ENCODE measurements at places on chromosomes 11 and 22.

DNA sequence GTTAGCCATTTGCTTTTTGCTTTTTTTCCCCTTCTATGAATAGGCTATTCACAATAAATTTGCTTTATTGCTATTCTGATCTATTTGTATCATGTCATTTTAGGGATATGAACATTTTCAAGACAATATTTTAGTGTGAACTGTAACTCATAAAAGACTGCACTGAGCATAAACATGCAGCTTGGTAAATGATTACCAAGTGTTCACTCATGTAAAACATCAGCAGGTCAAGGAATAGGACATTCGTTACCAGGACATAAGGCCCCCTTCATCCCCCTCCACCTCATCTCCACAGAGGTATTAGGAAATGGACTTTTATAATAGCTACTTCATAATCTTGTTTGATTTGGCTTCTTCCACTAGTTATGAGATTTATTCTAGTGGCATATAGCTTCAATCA is 12.4 kb downstream of the NLRP14 start:
- DNase-seq, result no peak

- DNase-seq, result no peak
Measured at GRCh38 chr22:49136041-49136815, 691.4 kb downstream of the BRD1 start.

DNA sequence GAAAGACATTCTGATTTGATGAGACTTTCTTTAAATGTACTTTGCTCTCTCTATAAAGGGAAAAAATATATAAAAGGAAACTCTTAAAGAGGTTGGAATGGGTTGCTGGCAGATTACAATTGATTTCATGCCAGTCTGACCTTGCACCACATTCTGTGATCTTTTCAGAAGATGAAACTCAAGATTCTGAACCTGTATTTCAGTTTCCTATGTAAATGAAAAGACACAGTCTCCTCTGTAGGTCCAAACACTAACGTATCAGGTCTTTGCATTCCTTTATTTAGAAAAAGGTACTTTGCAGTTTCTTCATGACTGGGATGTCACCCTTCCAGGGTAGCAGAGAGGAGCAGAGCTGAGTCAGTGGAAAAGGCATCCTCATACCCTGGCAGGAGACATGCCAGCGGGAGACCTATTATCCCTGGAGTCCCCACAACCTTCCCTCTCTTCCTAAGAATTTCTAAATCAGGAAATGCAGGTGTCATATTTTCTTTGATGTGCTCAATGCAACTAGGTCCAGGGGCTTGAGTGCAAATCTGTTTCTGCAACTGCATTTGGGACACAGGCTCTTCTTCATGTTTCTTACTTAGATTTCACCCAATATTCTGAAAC is 282.6 kb downstream of the CADM1 start:
- no peak for DNase-seq

DNA sequence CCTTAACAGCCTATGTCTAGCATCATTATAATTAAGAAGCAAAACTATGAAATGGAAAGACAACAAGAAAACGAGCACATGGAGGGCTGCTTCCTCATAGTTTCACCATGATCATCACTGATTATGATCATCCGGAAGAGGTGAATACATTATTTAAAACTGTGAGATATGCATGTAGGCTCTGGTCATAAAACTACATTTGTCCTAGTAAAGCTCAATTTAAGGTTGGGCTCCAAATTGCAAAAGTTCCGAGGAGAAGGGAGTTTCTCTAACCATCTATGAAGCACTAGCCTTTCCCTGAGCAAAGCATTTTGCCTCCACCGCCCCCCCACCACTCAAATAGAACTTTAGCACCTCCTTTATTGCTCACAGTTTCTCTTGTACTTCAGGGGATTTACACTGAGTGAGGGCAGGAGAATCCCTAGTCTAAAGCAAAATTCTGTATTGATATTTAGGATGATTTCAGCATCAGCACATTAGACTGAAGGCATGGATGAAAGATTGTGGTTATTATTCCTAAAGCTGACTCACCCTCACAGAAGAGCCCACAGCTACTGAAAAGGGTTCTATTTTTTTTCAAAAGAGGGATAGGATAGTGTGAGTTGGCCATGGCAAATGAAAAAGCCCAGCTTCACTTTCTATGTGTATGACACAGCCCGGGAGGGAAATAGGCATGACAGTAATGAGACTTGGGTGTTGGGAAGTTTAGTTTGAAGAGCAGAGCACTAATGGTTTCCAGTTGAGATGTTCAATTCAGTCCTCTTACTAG is 203.4 kb downstream of the CADM1 start:
- DNase-seq, result no peak

GRCh38 chr22:38865201-38866023 is 6.6 kb downstream of the CBX6 start:
- no peak for DNase-seq

DNA sequence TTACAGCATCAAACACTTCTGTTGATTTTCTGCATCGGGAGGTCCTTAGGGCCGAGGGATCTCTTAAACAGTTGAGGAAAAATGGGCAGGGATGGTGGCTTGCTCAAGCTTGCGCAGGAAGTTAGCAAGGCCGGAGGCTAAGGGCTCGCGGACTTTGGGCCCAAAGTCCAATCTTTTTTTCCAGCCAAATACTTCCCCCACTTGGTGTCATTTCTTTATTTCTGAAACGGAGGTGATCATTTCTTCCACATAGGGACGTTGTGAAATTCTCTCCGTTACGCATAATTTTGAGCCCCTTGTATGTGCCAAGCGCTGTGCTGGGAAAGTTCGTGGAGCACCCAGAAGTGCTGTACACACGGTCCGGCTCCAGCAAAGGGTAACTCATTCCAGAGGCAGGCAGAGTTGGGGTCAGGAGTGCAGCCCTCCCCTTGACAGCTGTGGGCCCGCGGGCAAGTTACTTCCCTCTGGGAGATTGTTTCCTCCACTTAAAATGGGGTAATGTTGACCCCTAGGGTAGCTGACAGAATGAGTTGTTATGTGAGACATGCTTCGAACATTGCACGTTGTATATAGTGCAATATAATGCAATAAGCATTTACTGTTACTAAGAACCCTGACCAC is 809 bp downstream of the MIEF1 start:
- DNase-seq, result no peak

DNA sequence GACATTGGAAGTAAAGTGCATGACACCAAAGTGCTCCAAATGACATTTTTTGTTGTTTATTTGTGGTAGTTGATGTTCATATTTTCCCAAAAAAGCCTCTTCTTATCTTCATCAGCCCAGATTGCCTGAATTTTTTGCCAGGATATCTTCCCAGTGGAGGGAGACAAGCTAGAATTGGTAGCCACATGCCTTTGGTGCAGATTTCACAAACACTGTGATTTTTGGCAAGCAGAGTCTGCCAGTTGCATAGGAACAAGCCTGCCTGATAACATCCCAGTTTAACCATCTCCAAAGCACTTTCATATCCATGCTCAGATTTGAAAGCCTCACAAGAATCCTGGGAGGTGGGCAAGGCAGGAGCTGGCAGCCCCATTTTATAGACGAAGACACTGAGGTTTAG is 102.3 kb upstream of the SYT13 start:
- DNase-seq, result no peak

DNA sequence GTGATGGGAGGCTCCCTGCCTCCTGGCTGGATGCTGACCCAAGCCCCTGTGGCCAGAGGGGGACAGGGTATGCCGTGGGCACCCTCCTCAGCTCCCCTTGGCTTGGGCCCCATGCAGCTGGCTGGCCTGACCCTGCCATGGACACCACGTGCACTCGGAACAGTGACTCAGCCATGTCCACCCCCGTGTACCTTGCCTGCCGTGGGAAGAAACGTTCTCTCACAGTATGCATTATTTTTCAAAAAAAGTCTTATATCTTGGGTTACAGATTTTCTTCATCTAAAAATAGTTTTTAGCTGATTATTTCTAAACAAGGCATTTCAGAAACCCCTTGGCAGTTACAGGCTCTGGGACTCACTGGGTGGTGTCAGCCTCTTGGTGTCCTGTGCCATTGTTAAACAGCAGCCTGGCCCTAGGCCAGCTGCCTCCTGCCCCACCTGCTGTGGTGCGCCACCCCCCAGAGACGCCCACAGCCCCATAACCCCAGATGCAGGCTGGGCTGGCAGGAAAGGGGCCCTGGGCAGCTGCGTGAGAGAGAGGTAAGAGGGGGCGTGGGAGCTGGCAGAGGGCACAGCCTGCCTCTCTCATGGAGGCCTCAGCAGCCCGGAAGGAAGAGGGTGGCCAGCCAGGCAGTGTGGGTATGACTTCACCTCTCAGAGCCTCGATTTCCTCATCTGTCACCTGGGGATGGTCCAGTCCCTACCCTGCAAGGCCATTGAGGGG is 99.8 kb downstream of the MORC2 start:
- DNase-seq, result peak; percentile 47

DNA sequence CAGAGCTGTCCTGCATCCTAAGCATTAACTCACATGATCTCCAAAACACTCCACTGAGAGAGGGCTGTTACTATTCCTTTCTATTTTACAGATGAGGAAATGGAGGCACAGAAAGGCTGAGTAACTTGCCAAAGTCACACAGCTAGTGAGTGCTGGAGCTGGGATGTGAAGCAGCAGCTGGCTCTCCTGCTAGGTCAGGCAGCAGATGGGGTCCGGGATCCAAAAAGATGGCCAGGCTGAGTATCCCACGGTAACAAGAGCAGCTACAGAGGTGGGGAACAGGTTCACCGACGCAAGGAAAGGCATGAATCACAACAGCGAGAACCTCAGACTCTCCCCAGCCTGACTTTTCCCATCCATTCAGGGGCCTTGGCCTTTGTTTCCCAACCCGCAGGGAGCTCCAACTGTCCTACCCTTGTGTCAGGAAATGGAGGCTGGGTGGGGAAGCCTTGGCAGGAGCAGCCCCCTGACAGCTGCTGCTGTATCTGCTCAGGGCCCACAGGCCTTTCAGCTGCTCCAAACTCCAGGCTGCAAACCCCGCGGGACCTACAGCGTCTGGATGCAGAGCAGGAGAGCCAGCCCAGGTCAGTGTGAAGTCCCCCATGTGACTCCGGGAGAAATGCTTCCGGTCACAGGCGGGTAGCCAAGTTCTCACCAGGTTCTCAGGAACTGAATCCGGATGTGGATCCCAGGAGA is 29.5 kb downstream of the DKK3 start:
- peak; percentile 44 for DNase-seq

DNA sequence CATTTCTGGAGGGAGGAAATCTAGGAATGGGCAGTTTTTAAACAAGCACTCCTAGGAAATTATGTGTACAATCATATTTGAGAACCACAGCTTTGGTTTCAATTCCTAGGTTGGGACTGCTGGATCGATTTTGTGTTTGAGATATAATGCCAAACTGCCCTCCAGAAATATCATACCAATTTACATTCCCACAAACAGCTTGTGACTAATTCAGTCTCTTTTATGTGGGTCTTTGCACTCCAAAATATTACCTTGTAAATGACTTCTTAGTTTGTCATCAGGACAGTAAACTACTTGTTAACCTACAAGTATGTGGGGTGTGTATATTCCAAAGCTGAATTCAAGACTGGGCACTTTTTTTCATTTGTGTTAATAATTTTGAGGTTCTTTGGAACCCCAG is 9.8 kb upstream of the BARX2 start:
- no peak for DNase-seq

DNA sequence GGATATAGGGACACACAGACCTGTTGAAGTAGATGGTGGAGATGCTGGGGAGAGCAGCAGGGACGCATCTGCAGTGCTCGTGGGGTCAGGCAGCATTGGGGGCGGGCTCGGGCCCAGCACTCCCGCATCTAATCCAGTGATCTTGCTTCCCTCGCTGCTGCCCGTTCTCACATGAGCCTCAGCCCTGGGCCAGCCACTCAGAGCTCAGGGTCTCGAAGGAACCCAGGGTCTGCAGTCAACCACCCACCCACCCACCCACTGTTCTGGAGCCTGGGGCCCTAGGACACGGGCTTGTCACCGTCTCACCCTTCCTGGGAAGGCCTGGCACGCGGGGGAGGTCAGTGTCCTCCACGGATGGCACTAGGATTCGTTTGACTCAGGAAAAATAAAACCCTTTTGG is 406.0 kb downstream of the TBC1D22A start:
- DNase-seq, result no peak

GRCh38 chr11:64854534-64855502 is 10.4 kb upstream of the CDC42BPG start:
- DNase-seq, result no peak

DNA sequence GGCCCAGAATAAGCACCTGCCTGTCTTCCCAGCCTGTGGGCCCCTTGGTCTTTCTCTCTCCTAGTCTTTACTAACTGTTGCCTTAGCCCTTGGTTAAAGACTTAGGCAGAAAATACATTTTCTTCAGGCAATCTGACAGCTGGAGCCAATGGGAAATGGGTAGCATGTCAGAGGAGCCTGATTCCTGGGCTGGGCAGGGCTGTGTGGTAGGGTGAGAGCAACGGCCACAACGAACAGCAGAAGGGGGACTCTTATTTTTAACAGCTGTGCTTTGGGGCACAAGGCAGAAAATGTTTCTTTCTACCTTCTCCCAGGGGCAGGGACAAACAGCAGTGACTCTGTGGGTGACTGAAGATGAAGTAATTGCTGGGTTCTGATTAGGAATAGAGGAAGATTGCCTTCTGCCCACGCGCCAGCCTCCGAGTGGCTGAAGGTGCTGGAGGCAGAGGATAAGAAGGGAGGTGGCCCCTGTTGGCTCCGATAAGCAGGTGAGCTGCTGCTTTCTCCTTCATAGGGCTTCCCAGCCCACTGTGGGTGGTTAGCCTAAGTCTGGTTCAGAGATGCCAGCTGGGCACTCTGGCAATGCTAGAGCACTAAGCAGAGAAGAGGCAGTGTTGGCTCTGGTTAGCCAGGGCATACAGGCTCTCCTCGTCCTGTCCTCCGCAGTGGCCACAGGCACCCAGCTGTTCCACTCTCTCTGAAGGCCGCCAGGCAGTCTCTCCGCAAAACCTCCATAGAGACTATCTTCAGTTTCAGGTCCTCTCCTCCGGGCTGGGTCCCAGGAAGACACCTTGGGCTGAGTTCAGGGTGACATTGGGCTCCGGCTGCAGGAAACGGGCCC is 1.5 kb downstream of the YPEL4 start:
- no peak for DNase-seq

DNA sequence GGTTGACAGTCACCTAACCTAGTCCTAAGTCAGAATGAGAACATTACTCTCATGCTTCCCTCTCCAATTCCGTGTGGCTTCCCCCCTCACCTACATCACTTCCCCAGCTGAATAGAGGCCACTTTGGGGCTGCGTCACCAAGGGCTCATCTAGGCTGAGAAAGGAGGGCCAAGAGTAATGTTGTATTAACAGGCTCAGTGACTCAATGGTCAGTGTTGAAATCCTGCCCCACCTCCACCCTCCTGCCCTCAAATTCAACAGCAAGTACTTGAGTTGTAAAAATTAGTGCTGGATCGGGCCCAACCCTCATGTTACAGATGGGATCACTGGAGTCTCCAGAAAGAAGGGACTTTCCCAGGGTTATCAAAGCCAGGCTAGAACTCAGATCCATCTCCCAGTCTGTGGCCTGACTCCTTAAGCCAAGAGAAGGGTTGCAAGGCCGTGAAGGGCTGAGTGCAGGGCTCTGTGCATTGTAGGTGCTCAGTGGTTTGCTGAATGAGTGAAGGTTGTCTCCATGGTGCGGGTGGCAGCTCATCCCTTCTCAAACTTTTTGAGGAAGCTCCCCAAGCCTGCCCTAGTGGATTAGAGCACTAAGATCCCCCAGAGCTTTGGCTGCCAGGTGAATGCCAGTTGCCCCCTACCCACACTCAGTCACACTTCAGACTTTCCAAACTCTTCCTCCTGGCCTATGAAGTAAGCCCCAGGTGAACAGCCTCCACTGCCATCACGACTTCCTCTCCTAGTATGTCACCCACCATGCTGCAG is 3.2 kb downstream of the DGAT2 start:
- DNase-seq, result no peak

Data from NCI-H2081 (cell line).